Activated naive CD8-positive, alpha-beta T cell treated with anti-CD3 and anti-CD28 coated beads for 36 hours (primary cell): ENCODE measurements at places on chromosomes 12 and 14.

GRCh38 chr14:68674538-68675232 is 118.2 kb downstream of the ZFP36L1 start:
- no peak for DNase-seq

GRCh38 chr14:44663136-44663535 is 156.1 kb upstream of the FSCB start:
- DNase-seq = no peak

DNA sequence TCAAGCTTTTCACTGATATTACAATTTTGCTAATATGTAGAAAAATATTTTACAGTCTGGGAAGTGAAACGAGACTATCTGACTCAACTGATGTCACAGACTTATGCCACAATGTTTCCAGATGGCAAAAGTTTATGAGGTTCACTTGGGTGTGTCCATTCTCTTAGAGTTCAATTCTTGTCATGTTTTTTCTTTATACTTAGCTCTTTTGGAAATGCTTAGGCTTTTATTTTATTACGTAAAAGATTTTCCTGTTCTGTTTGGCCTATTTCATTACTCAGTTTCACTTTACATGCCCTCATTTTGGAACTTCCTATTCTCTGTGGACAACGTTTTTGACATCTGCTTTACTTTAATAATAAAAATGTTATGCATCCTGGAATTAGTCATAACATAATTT is 2.1 kb upstream of the PDZRN4 start:
- no peak for DNase-seq

GRCh38 chr14:22767323-22767589 is 768 bp downstream of the OXA1L start:
- DNase-seq = no peak

DNA sequence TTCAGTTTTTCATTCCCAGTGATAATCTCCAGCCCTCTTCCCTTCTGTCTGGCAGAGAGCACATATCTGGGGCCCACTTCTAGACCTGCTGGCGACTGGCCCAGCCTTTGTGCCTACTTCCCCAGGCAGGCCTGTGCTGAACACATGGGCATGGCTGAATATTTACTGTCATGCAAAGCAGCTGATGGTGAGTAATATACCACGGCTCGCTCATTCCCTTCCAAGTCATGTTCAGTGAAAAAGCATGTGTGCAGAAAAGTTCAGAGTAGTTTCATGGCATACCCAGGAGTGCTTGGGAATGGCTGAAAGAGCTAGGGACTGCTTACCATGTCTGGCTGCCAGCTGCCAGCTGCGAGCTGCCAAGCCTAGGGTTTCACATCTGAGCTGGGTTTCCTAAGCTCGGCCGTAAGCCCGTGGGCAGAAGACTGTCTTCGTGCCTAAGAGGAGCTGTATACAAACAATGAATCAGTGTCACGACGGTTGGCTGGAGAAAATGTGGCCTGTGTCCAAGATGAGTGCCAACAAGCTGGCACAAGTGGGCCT is 179.9 kb upstream of the PELI2 start:
- no peak for DNase-seq

- no peak for DNase-seq
Observed at GRCh38 chr12:16560273-16560672, 45.7 kb downstream of the LMO3 start.

GRCh38 chr12:120757226-120757742 is 31.7 kb downstream of the ACADS start:
- DNase-seq = no peak

GRCh38 chr14:101602466-101602840 is 41.2 kb downstream of the DIO3 start:
- DNase-seq = no peak

DNA sequence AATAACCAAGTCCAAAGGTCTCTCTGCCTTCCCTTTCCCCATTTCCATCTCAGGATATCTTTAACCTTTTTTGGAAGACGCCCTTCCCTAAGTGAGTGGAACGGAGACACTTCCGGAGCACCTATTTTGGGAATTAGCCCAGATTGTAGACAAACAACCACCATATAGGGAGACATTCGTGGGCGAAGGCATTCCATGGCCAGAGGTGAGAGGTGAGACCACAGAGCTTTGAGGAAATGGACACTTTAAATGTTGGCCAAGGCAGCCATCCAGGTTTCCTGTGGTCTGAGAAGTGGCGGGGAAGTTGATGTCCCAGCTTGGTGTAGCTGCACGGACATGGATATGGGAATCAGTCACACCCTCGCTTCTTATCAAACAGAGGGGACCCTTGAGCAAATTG is 69.4 kb upstream of the BDKRB2 start:
- DNase-seq = no peak

DNA sequence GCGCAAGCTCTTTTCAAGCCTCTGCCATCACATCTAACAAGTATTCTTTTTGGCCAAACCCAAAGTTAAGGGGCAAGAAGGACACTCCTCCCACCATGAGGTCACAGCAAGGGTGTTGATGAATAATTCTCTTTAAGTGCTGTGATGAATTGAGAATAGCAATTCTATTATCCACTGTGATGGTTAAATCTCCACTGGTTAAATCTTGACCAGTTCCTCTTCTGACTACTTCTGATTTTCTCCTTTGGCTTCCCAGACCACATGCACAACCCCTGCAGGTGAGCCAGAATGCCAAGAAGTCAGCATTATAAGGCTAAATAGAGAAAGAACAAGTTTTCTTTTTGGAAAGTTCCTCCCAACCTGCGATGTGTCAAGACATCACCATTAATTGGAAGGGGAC is 90.6 kb upstream of the BCL2L14 start:
- DNase-seq = no peak

DNA sequence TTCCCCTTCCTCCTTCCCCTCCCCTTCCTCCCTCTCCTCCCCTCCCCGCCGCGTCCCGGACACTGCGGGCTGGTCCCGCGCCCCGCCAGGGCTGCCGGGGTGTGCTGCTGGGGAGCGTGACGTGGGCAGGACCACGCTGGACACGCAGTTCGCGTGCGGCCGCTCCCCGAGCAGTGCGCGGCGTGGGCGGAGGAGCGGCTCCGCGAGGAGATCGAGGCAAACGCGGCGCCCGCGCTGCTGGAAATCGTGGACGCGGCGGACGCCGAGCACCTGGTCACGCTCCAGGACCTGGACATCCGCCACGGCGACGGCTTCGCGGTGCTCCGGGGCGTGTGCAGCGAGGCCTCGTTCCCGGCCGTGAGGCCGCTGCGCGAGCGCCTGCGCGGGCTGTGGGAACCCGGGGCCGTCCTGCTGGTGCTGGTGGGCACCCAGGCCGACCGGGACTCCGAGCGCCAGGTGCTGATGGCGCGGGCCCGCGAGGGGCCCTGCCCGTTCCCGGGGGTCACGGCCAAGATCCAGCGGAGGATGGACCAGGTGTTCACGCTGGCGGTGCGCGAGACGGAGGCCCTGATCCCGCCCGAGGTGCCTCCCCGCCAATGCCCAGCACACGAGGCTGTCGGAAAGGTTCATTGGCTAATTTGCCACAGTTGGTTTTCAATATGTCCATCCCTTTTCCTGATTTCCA is 84.3 kb downstream of the TNFAIP2 start:
- no peak for DNase-seq

- no peak for DNase-seq
Observed at GRCh38 chr12:21369141-21369980, 3.3 kb upstream of the IAPP start.

DNA sequence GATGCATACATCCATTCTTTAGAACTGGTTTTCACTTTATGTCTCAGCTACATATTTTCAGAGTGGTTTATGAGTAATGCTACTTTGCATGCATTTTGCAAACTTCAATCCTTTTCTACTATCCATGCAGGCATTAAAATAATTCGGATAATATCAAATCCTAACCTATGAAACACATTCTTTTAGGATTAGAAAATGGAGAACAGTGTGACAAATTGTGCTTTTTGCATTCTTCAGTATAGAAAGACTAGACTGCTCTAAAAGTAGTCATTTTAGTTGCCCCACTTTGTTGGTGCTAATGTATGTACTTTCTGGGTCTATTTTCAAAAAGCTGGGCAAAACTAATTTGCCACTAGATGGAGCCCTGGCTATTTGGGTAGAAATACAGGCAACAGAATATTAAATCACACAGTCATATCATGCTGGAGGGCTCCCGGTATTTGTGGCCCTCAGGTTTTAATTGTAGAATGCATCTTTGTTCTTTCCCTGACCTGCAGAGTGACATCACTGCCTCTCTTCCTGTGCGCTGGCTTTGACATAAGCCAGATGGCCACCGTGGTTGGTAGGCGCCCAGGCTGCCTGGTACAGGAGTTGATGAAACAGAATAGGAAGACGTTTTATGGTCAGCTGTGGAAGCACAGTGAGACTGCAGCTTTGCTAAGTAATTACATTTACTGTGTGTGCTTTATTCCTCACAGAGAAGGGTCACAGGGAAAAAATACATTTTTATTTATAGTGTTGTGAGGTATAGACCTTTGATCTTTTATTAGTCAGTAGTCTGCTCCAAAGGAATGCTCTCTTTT is 28.1 kb downstream of the MSRB3 start:
- no peak for DNase-seq

GRCh38 chr12:122643207-122643805 is 59.9 kb downstream of the HCAR2 start:
- no peak for DNase-seq

DNA sequence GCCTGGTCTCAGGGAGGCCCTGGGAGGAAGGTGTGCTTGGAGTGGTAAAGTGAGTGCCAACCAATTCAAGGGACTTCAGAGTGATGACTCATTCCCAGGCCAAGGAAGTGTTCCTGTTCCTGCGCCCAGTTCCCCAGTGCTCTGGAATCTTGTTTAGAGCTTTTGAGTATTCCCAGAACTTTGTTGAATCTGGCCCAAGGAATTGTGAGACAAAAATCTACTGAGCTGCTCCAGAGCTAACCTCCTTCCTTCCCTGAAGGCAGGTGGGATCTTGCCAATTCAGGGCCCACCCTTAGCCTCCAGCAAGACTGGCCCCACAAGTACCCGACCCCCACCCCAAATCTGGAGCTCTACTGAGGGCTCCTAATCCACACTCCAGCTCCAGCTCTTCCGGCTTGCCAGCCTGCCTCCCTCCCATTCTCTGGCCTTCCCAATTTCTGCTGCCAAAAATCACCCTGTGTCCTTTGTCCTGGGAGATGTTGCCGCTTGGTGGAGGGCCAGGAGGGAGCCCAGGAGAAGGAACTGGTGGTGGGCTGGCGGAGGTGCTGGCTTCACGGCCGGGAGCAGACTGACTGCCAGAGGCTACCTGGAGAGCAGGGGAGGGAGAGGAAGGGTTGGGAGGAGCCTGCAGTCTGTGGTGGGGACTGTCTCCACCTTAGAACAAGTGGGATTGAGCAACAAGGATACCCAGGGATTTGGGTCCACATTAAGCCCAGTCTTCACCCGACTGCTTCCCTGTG is 2.0 kb upstream of the ATN1 start:
- DNase-seq = no peak

GRCh38 chr14:42654707-42655106 is 1048.0 kb downstream of the LRFN5 start:
- DNase-seq = no peak

DNA sequence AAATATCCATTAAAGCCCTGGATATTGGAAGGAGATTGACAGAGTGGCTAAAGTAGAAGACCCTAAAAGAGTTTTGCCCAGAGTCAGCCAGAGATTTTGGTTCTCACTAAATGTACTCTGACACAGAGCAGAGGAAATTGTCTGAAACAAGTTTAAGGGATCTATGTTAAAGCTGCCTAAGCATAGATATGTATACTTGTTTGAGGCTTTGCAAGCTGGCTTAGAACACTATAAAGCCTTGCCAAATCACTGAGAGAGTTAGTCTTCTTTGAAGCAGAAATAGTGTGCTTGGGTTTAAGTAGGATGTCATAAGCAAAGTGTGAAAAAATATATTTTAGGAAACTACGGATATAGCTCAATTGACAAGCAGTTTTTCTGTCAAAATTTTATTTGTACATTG is 653.5 kb downstream of the FSCB start:
- no peak for DNase-seq

- no peak for DNase-seq
Observed at GRCh38 chr14:29111554-29111953, 345.0 kb downstream of the FOXG1 start.

GRCh38 chr14:36129181-36129580 is 47.3 kb downstream of the PTCSC3 start:
- no peak for DNase-seq

GRCh38 chr14:90500665-90501370 is 104.0 kb downstream of the CALM1 start:
- no peak for DNase-seq

- no peak for DNase-seq
Observed at GRCh38 chr14:93135399-93135798, 19.7 kb upstream of the ITPK1 start.

DNA sequence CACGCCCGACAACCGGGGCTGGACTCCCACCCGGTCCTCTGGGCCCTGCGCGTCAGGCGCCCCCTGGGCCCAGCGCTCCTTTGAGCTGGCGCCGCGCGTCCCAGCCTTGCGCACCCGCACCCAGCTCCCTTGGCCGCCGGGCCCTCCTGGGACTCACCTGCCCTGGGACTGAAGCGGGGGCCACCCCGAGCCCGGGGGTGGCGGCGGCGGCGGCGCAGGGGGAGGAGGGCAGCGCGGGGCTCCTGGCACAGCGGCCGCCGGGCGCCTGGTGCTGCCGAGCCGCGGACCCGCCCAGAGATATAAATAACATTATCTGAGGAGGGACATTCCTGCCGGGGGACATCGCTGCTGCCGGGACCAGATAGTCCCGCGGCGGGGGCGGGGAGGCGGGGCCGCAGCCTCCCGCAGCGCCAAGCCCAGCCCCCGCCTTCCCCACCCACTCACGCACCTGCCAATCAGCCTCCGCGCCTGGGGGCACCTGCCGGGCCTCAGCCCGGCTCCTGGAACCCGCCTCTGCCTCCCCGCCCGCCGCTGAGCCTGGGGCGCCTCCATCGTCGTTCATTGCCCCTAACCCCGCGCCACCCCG is at the start of gene SPTB:
TSS of gene SPTB (minus strand) at position 273 of the 586 bp plus-strand sequence. CDS start 56,813 bp downstream, outside the sequence.
- peak; percentile 77 for DNase-seq

DNA sequence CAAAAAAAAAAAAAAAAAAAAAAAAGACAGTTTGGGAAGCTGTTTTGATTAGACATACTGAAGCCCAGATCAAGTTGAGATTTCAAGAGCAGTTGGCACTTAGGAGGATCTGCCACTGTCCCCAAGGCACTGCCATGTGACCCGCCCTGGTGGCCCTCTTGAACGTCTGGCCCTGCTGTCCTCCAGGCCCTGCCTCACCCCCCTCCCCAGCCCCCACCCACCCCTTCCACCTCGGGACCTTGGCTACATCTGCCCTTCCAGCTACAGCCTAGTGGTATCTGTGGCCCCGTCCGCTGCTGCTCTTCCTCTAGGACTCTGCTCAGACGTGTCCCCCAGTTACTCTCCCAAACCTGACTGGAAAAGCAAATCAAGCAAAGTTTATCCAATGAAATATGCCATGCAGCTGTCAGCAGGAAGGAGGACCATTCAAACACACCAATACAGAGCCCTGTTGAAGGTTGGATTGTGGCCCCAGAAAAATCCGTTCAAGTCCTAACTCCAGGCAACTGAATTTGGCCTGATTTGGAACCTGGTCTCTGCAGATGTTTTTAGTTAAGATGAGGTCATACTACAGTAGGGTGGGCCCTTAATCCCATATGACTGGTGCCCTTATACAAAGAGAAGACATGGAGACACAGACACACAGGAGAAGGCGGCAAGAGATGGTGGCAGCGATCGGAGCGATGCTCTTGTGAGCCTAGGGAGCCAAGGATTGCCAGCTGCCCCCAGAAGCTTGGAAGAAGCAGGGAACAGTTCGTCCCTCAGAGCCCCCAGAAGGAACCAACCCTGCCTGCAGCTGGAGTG is 17.7 kb downstream of the SLC25A29 start:
- DNase-seq = no peak
